Effector CD4-positive, alpha-beta T cell (primary cell): ENCODE measurements at places on chromosomes 3 and 15.

GRCh38 chr3:171506743-171507319 lies 46.6 kb upstream of the TNIK start:
- DNase-seq = no peak

DNA sequence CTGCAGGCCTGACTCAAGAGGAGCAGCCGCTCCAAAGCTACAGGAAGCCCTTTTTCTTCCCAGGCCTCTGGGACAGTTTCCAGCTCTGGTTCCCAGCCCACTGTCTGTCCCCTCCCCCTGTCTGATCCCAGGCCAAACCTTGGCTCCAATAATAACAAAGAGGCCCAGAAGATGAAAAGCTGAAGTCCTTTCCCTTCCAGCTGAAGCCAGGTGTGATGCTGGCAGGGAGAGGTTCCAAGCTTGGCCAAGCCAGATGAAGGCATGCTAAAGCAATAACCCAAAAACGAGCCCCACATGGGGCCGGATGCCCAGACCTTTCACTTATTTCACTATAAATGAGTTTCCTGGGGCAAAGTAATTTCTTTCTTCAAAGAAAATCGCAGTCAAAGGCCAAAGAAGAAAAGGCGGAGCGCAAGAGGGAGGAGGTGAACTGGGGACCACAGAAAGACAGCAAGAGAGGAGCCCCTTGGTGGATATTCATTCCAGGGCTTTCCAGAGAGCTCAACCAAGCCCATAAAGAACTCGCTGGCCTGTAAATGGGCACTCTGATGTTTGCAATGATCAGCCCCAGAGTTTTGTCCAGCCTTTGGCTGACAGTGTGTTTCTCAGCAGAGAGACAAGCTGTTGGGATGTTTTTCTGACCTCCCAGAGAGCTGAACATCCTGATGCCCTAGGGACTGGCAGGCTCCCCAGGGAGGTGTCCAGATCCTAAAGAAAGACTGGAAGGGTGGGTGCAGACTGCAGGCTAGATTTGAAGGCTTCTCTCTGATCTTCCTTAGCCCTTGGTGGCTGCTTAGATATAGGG lies 157.6 kb downstream of the UACA start:
- DNase-seq = no peak

DNA sequence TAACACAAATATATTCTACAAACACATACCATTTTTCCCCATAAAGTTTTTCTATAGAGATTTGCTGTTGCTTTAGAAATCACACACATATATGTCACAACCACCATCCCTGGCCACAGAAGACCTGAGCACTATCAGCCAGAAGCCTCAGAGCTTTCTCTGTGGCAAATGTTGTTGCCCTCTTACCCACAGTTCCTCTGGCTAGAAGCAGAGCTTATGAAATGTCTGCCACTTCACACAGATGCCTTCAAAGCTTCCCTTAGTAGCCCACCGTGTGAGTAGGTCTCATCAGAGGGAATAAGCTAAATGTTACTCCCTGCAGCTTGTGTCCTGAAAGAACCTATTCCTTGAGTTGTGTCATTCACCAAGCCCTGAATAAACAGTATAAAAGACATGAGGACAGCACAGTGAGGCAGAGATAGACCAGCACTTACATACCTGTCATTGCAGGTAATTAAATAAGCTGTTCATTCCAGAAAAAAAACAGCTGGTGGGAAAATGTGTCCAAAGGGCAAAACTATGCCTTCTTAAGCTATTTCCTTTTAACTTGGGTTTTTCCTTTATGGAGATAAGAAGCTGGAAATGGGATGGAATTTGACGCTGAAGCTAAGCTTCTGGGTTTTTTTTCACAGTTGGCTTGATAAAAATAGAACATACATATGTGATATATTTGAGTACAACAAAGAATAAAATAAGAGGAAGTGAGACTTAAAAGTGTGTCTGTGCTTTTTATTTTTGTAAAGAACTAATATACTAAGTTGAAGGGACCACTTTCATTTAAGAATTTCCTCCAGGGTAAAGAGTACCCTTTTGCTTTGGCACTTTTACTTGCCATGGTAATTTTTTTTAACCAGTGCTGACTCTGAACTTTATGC lies 391.4 kb downstream of the KCNH8 start:
- no peak for DNase-seq

DNA sequence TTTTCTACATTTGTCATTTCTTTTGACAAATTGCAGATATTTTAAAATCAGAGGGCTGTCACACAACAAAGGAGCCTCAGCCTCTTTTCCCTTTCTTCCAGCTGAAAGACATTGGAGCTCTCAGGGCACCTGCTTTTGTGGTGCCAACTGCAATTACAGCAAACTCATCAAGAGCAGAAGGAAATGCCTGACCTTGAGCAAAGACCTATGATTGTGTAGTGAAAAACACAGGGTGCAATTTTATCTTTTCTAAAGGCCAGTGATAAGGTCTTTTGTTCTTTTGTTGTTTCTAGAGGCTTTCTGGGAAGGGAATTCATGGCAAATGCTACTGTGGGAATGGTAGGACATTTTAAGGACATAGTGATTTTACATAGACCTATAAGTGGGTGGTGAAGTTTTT lies 214.3 kb downstream of the OXSM start:
- no peak for DNase-seq

GRCh38 chr3:11570789-11571495 lies 72.8 kb downstream of the VGLL4 start:
- DNase-seq = no peak

DNA sequence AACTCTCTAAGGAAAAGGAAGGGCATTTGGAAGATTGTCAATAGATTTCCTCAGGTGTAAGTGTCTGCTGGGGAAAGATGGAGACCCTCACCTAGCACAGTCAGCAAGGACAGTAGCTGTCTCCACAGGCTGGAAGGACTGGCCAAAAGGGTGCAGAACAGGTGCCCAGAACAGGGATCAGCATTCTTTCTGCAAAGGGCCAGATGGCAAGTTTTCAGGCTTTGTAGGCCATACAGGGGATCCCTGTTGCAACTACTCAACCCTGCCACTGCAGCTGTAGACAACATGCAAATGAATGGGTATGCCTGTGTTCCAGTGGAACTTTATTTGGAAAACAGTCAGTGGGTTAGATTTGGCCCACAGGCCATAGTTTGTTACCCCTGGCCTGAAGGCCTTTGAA lies 8.1 kb downstream of the AGBL1 start:
- no peak for DNase-seq

DNA sequence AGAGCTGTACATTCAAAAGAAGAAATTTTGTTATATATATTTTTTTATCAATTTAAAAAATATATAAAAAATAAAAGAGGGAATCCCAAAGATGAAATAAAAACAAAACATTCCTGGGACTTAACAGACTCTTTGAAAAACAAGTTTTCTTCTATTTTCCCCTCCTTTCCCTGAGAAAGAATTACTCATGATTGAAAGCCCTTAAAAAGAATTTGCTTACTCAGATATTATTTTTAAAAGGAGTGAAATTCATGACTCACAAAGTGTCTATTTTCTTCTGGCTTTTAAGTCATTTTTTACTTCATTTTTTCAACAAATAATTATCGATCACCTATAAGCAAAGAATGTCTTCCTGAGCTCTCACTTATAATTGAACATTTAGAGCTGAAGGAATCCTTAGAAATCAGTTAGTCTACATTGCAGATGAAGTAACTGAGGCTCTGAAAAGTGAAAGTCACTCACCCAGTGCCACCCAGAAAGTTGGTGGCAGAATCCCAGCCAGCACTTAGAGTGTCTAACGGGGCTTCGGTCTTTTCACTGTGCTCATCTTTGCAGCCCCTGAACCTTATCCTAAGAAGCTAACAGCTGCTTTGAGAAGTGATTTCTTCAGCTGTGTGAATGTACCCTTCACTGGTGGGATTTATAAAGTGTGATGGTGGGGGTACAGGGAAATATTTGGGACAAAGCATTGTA lies 42.5 kb upstream of the NUDT16 start:
- DNase-seq = no peak

DNA sequence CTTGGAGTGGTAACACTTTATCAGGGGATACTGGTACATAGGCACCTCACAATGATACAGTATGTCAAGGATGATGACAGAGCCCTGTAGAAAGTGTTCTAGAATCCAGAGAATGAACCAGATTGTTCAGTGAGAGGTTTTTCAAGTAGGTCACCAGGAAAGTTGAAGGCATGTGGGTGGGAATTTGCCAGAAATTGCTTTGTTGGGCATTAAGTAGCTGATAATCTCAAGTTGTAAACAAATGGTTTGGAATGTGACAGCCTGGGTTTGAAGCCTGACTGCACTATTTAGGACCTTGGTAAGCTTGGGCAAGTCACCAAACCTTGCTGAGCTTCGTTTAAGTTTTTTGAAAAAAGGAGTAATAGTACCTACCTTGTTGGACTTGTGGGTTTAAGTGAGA lies 12.5 kb downstream of the SLC35G2 start:
- DNase-seq = no peak

- DNase-seq = no peak
Observed at GRCh38 chr15:55253580-55253979, 36.0 kb downstream of the RAB27A start.

DNA sequence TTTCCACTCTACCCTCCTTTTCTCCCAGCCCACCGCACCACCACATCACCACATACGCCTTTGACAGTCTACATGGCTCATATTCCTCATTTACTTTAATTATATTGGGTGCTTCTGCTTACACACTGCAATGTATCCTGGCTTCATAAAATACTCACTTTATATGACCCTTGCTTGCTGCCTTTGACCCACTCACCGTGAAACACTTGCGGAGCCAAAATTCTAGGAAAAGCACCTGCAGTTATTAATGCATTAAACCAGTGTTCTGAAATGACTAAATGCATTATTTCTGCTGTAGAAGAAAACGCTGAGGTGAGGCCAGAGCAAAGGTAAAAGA lies 217.5 kb upstream of the ICE2 start:
- DNase-seq = no peak

GRCh38 chr3:141065258-141065657 lies 14.1 kb downstream of the SPSB4 start:
- no peak for DNase-seq

- DNase-seq = no peak
Observed at GRCh38 chr3:14371573-14372474, 30.6 kb upstream of the SLC6A6 start.

- DNase-seq = no peak
Observed at GRCh38 chr15:38696790-38697495, 132.3 kb upstream of the RASGRP1 start.

DNA sequence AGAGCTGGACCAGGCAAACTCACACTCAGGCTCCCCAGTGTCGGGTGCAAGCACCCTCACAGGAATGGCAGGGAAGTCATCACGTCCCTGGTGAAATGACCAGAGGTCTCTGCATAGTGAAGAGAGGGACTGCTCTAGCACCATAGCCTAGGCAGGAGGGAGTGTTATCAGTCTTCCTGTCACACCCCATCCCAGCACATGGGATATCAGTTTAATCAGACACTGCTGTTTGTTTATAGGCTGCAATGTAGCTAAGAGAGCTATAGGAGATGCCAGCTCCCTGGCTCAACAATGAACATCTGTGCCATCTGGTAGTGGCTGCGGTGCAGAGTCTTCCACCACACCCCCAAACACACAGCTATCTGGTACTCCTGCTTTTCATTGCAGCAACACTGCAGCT lies 776.6 kb downstream of the ZNF385D start:
- DNase-seq = no peak

GRCh38 chr15:71761649-71762048 lies 48.7 kb upstream of the NR2E3 start:
- no peak for DNase-seq

GRCh38 chr15:98551936-98552562 lies 96.3 kb upstream of the IGF1R start:
- no peak for DNase-seq

GRCh38 chr3:79765911-79766310 lies 1.9 kb downstream of the ROBO1 start:
- no peak for DNase-seq

GRCh38 chr3:105497386-105497785 lies 130.7 kb downstream of the ALCAM start:
- DNase-seq = no peak

DNA sequence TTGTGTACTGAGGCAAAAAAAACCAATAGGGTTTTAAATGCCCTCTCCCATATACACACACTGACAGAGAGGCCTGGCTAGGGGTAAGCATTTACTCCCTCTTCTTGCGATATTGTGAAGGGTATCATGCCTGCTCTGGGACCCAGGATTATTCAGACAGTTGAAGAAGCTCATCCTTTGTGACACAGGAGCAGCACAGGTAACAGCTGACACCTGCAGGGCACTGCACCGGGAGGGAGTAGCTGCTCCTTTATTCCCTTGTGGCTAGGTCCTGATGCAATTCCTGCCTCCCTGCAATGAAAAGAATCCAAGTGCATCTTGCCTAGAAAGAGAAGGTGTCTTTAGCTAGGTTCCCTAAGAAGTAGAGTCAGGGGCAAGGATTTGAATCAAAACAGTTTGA lies 23.4 kb downstream of the POMGNT2 start:
- no peak for DNase-seq

DNA sequence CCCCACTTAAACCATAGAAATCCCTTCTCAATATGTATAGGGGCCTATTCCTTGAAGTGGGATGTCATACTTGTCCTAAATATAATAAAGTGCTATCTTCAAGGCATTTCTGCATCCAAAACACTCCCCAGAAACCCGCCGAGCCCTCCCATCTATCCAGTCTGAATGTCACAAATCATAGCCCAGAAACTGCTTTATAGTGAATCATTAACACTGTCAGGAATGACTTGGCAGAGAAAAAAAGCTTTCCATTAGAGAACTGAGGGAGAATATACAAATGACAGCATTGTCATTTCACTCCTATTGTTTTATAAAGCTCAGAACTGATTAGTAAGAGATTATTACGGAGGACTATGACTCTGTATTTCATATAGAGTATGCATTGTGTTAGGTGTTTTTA lies 48.4 kb upstream of the MEIS2 start:
- DNase-seq = no peak

- DNase-seq = no peak
Observed at GRCh38 chr15:79884204-79884596, 12.6 kb downstream of the MTHFS start.

DNA sequence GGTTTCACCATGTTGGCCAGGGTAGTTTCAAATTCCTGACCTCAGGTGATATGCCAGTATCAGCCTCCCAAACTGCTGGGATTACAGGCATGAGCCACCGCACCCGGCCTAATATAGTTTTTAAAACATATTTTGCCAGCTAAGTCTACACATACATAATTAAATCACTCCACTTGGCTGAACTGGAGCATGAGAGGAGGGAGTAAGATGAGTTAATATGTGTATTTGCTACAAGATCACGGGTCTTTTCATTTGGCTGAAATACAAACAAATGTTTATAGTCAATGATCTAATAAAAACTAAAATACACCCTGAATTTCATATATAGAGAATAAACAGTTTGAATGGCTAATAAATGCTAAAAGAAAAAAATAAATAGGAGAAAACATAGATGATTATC lies 25.3 kb downstream of the SLC30A4 start:
- DNase-seq = no peak

GRCh38 chr3:100087198-100087597 lies 27.1 kb downstream of the FILIP1L start:
- no peak for DNase-seq

DNA sequence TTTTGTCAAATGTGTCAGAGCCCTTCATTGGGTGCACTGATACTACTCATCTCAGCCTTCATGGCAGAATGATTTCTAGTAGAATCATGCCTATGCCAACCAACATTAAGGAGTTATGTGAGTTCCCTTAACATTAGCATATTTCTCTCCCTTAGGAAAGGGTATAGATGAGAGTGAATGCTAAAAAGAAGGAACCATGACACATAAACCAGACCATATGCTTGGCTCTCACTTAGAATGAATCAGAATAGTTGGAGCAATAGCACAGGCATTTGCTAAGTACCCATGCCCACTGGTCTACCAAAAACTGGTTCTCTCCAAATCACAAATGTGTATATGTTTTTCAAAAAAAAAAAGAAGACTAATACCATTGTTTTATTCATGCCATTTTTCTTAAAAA lies 51.1 kb downstream of the STRIT1 start:
- no peak for DNase-seq
